ENCODE measurements at places on chromosomes 3 and 15.

DNA sequence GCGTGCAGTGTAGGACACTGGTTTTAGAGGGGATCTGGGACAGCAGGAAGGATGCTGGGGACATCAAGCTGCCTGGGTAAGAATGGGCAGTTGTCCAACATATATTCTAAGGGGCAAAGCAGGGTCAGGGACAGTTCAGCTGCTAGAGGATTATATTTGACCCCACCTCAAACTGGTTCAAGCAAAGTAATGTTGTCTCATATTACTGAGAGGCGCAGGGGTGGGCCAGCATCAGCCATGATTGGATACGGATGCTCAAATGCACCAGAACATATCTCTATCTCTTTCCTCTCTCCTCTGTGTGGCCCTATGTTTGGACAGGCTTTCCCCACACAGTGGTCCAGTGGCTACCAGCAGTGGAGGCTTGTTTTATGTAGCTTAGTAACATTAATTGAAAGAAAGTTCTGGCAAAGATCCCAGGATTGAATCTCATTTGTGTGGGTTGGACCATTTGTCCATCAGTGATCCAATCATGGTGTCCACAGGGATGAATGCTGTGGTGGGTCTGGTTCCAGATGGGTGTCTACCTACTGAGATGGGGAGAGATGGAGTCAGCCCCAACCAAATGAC, 49.8 kb upstream of the RGMA start:
- no peak for DNase-seq

DNA sequence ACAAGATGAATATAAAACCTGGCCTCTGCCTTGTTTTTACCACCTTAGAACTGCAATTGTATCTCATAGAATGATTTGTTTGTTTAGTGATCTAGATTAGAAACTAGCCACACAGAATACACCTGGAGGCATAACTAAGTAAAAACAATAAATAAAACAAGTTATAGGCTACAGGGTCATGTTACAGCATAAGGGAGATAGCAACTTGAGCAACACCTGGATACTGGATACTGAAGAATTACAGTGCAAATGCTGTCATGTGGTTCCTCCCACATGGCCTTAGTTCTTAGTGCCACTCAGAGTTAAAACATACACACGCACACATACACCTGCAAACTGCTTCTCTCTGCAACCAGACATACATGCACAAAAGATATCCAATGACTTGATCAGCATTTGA, 563.4 kb upstream of the DPPA4 start:
- no peak for DNase-seq

GRCh38 chr3:179027326-179027900, 44.2 kb downstream of the ZMAT3 start:
- DNase-seq = no peak

GRCh38 chr15:69386284-69386683, 27.9 kb upstream of the KIF23 start:
- no peak for DNase-seq

DNA sequence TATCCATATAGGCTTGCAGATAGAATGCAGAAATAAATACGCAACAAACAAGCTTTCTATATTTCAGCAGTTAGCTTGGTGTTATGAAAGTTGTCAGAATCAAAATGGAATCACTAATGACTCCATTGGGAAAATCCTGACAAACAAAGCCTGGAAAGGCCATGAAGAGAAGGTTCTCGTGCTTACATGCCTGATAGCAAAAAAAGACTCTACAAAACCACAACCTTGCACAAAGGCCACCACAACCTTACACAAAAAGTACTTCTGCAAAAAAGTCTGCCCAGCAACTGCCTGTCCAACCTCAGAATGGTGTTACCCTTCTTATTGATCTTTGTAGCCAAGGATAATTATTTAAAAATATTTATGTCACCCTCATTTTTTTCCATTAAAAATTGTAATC, 14.4 kb upstream of the PLSCR1 start:
- no peak for DNase-seq

- no peak for DNase-seq
These were observed 76.6 kb downstream of the NEDD4 start for GRCh38 chr15:55916666-55917409.

- DNase-seq = no peak
These were observed 587.4 kb upstream of the SGO1 start for GRCh38 chr3:20773320-20773984.

All from NCI-H1048 (cell line).